ENCODE measurements at places on chromosomes 7 and 10.

DNA sequence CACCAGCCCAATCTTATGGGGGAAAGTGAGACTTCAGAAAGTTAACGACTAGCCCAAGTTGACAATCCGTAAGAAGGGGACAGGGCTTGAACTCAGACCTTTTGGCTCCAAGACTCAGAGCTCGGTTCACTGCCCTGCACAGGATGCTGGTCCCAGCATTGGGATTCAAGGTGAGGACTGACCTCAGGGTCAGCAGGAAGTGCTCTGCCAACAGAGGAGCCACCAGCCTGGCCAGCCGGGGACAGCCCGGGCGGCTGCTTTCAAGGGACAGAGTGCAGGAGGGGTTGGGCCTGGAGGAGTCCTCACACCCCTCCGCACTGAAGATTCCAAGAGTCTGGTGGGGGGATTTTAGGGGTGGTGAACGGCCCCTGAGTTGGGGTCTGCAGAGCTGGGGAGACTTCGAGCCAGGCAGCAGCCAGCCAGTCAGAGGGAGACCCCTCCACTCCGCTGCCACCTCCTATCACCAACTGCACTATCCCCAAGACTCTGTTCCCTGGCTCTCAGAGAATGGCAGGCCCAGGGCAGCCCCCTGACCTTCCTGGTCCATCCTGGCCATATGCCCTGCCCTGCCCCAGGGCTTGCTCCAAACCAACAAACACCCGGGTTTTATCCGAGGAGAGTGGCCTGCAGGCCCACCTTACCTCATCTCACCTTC, 19.7 kb downstream of the TLL2 start:
- no peak for DNase-seq

- DNase-seq: no peak
Observed at GRCh38 chr7:90944021-90944420, 320.2 kb upstream of the FZD1 start.

DNA sequence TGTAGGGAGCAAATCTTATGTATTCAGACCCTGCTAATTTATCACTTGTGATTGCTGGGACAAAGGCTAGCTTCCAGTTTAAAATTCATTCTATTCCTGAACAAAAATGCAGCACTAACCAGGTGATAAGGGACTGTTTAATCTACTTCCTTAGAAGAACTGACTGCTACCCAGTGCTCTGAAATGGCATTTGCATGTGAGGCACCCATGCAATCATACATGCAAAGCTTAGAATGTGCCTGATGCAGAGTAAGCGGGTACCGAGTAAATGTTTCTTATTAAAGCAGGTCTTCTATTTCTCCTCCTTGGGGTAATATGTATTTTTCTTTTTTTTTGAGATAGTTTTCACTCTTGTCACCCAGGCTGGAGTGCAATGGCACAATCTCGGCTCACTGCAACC, 54.5 kb downstream of the NEURL1 start:
- no peak for DNase-seq

- DNase-seq: no peak
Observed at GRCh38 chr10:58356756-58357155, 21.9 kb downstream of the UBE2D1 start.

DNA sequence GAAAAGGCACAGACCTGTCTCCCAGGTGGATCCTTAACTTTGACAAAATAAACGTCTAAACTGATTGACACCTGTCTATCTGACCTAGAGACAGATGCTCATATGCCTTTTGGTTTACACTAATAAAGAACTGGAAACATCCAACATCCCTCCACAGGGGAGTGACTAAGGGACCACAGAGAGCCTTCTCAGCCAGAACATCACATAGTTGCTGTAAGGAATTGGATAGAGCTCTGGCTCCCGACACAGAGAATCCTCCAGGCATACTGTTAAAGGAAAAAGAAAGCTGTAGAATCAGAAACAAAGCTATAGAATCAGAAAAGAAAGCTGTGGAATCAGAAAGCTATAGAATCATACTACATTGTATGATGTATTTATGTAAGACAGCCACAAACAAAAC, 258.8 kb downstream of the STK31 start:
- no peak for DNase-seq

- DNase-seq: no peak
Observed at GRCh38 chr7:74632505-74632904, 25.0 kb upstream of the GTF2I start.

Data from AG09309 (cell line).